Endothelial cell (in vitro differentiated cells): ENCODE measurements at places on chromosomes 6 and 20.

- no peak overlapping the region for H3K4me3 ChIP-seq
- H3K27me3 ChIP-seq: no peaks in the 10 kb centered on the region
- no peak for DNase-seq
- no peak overlapping the region for H3K27ac ChIP-seq
Observed at GRCh38 chr20:55252521-55252920, 752.8 kb downstream of the CBLN4 start.

DNA sequence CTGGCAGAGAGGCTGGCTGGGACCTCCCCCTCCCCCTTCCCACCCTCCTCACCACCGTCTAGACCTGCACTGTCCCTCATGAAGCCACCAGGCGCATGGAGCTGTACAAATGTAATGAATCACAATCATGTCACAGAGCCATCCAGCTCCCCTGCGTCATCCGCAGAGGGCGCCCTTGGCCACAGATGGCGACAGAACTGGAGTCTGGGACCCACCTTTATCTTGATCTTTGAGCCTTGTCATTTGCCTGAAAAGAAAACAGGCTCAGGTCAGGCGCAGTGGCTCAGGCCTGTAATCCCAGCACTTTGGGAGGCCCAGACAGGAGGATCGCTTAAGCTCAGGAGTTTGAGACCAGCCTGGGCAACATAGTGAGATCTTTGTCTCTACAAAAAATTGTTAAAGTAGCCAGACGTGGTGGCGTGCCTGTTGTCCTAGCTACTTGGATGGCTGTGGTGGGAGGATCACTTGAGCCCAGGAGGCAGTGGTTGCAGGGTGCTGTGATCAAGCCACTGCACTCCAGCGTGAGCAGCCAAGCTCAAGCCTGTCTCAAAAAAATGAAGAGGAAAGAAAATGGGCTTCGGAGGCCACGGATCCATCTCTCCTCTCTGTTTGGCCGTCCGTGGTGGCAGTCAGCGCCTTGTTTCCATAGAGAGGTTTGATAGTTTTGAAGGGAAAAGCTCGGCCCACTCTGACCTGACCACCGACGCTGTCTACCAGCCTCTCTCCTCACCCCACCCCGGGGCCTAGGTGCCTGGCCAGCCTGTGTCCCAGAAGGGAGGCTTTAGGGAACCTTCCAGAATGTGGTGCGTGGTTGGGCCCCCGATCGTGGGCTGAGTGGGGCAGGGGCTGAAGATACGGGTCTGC lies 6.2 kb downstream of the COL9A3 start:
- peaks cover 6% of the 10 kb centered on the region for H3K27me3 ChIP-seq
- H3K4me3 ChIP-seq: no peak overlapping the region
- DNase-seq: peak; percentile 53
- no peaks in the 10 kb centered on the region for H3K36me3 ChIP-seq
- H3K4me1 ChIP-seq: no peaks in the 10 kb centered on the region
- no peak overlapping the region for H3K27ac ChIP-seq

GRCh38 chr20:51412333-51412871 lies 130.1 kb downstream of the NFATC2 start:
- H3K36me3 ChIP-seq: no peaks in the 10 kb centered on the region
- H3K4me3 ChIP-seq: no peak overlapping the region
- no peak overlapping the region for H3K27ac ChIP-seq
- peaks cover 29% of the 10 kb centered on the region for H3K4me1 ChIP-seq
- H3K27me3 ChIP-seq: no peaks in the 10 kb centered on the region

- H3K4me3 ChIP-seq: no peak overlapping the region
- H3K27ac ChIP-seq: no peak overlapping the region
- peaks cover 22% of the 10 kb centered on the region for H3K36me3 ChIP-seq
- DNase-seq: no peak
Observed at GRCh38 chr20:61976644-61977418, 88.8 kb downstream of the TAF4 start.

- H3K36me3 ChIP-seq: no peaks in the 10 kb centered on the region
- H3K4me1 ChIP-seq: no peaks in the 10 kb centered on the region
- DNase-seq: no peak
- no peak overlapping the region for H3K4me3 ChIP-seq
- H3K27me3 ChIP-seq: peaks cover 2% of the 10 kb centered on the region
Observed at GRCh38 chr6:151963001-151963400, 155.5 kb downstream of the ESR1 start.

DNA sequence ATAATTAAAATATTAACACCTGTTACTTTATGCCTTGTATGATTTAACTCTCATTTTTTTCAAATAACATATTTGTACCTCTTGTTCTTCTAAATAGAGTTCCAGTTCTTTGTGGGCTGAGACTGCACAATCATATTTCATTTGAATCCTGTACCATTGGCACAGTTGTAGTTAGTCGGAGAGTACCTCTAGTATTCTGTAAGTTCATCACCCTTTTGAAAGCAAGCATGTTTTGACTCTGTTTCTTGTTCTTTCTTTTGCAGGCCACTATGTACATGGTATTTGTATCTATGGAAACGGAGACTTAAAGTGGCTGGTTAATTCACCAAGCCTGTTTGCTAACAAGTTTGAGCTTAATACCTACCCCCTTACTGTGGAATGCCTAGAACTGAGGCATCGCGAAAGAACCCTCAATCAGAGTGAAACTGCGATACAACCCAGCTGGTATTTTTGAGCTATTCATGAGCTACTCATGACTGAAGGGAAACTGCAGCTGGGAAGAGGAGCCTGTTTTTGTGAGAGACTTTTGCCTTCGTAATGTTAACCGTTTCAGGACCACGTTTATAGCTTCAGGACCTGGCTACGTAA lies 68.2 kb downstream of the C6orf52 start:
- no peak overlapping the region for H3K4me3 ChIP-seq
- H3K27ac ChIP-seq: no peak overlapping the region
- peaks cover 18% of the 10 kb centered on the region for H3K4me1 ChIP-seq
- peaks cover 61% of the 10 kb centered on the region for H3K36me3 ChIP-seq
- no peak for DNase-seq

- no peak overlapping the region for H3K4me3 ChIP-seq
- H3K4me1 ChIP-seq: peaks cover 1% of the 10 kb centered on the region
- H3K36me3 ChIP-seq: no peaks in the 10 kb centered on the region
- H3K27ac ChIP-seq: no peak overlapping the region
- no peaks in the 10 kb centered on the region for H3K27me3 ChIP-seq
- DNase-seq: no peak
Observed at GRCh38 chr6:90468859-90469258, 118.0 kb downstream of the MAP3K7 start.

- H3K36me3 ChIP-seq: no peaks in the 10 kb centered on the region
- H3K4me1 ChIP-seq: peaks cover 19% of the 10 kb centered on the region
- no peak overlapping the region for H3K27ac ChIP-seq
Observed at GRCh38 chr20:39268981-39269461, 306.9 kb downstream of the DHX35 start.

DNA sequence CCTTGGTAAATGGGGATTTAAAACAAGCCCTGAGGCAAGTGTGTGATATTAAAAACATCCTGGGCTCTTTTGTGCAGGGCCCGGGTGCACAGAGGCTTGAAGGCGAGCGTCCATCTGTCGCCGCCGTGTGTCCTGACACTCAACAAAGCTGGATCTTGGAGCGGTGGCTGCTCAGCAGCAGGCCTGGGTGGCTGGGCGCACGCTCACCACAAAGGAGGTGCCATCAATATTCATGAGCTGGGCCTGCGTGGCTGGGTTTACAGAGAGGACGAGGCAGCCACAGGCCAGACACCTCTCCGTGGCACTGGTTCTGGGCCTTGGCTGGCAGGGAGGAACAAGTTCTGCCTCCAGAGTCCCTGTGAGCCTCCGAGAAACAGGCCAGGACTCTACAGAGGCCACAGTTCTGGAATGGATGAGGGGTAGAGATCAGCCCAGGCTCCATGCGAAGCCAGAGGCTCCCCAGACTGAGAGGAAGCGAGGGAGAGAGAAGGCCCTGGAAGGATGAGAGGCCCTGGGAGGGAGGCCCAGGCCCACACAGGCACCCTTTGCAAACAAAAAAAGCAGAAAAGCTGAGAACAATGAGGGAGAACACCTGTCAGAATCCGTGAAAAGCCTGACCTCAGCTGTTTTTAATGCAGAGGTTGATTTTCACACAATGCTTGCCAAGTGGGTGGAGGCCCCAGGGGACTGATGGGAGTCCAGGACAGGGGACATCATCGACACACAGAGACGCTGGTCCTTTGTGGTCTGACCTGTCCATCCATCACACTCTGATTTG lies 21.9 kb downstream of the BHLHE23 start:
- H3K36me3 ChIP-seq: peaks cover 4% of the 10 kb centered on the region
- no peak overlapping the region for H3K27ac ChIP-seq
- H3K4me1 ChIP-seq: no peaks in the 10 kb centered on the region

GRCh38 chr20:34553366-34553867 lies 5.1 kb upstream of the MAP1LC3A start:
- H3K36me3 ChIP-seq: no peaks in the 10 kb centered on the region
- peaks cover 5% of the 10 kb centered on the region for H3K4me1 ChIP-seq
- no peak overlapping the region for H3K27ac ChIP-seq
- H3K4me3 ChIP-seq: no peak overlapping the region
- peaks cover 6% of the 10 kb centered on the region for H3K27me3 ChIP-seq
- DNase-seq: no peak

GRCh38 chr20:12156252-12156651 lies 238.6 kb downstream of the BTBD3 start:
- no peaks in the 10 kb centered on the region for H3K36me3 ChIP-seq
- DNase-seq: no peak
- no peaks in the 10 kb centered on the region for H3K4me1 ChIP-seq
- H3K4me3 ChIP-seq: no peak overlapping the region
- H3K27me3 ChIP-seq: peaks cover 2% of the 10 kb centered on the region

- peak overlapping the region; percentile 6 for H3K27ac ChIP-seq
- H3K4me1 ChIP-seq: peaks cover 40% of the 10 kb centered on the region
- no peaks in the 10 kb centered on the region for H3K36me3 ChIP-seq
- no peak overlapping the region for H3K4me3 ChIP-seq
Observed at GRCh38 chr6:38137608-38138265, 318.2 kb downstream of the ZFAND3 start.

GRCh38 chr6:122803171-122803661 lies 14.2 kb downstream of the SMPDL3A start:
- peaks cover 9% of the 10 kb centered on the region for H3K4me1 ChIP-seq
- H3K4me3 ChIP-seq: no peak overlapping the region
- H3K27ac ChIP-seq: no peak overlapping the region
- H3K27me3 ChIP-seq: no peaks in the 10 kb centered on the region
- DNase-seq: no peak

DNA sequence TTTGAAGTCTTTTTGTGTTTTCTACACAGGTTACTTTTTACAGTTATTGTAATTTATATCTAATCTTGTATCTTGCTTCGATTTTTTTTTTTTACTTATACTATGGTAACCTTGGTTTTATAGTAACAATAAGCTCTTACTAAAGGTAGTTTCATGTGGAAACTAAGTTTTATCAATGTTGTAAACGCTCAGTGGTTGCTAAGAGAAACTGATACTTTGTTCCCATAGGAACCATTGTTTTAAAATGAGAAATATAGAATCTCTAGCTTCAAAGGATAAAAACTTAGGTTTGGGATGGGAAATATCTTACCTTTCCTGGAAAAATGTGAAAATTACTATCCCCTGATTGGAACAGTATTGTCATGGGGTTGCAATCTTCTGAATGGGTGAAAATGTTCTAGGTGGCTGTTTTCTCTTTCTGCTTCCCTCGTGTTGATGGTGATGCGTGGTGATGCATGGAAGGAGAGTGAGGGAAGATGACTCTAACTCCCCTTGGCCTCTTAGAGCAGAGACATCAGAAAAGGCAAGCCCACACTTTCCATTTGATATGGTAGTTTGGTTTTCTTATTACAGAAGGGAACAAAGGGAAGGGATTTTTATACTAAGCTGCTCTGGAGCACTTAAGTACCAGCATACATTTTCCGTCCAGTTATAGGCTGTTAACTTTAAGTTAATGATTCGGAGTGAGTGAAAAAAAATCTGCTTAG lies 23.5 kb upstream of the BACH2 start:
- no peaks in the 10 kb centered on the region for H3K27me3 ChIP-seq
- H3K4me1 ChIP-seq: no peaks in the 10 kb centered on the region
- no peak overlapping the region for H3K4me3 ChIP-seq
- no peak overlapping the region for H3K27ac ChIP-seq
- H3K36me3 ChIP-seq: no peaks in the 10 kb centered on the region

DNA sequence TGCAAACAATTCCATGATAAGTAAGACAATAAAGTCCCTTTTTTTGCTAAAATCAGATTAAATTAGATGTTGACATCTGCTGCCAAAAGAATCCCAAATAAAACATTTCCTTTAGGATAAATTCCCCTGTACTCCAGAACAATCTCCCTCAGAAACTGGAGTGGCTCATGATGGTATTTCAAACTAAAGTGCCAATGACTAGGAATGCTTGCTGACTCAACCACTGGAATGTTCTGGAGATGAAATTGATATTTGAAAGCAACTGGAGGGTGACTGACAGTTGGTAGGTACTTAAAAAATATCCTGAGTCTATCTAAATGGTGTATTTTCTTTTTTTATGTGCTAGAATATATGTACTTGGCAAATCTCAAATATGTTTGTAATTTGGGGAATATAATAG lies 350.1 kb upstream of the TSHZ2 start:
- no peaks in the 10 kb centered on the region for H3K36me3 ChIP-seq
- no peaks in the 10 kb centered on the region for H3K27me3 ChIP-seq
- no peak overlapping the region for H3K4me3 ChIP-seq
- H3K27ac ChIP-seq: no peak overlapping the region
- no peak for DNase-seq

GRCh38 chr6:1385129-1386037 lies 4.0 kb upstream of the FOXF2 start:
- H3K4me3 ChIP-seq: no peak overlapping the region
- no peak overlapping the region for H3K27ac ChIP-seq
- peaks cover 40% of the 10 kb centered on the region for H3K27me3 ChIP-seq
- H3K4me1 ChIP-seq: peaks cover 22% of the 10 kb centered on the region

DNA sequence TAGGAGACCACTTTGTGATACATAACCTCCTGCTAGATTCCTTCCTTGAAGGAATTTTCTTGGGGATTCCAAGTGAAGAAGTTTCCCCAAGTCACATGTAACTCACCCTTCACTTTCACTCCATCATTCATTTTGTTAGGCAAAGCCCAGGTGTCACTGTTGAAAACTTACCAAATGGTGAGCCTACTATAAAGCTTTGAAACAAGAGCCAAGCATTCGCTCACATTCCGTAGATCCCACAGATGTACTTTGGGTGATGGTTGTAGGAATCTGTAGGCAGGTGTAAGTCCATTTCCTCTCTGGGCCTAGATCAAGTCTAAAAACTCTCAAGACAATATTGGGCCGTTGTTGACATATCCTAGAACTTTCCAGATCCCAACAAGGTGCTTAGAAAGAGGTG lies 74.1 kb downstream of the PRDM1 start:
- no peak overlapping the region for H3K4me3 ChIP-seq
- peaks cover 23% of the 10 kb centered on the region for H3K4me1 ChIP-seq
- DNase-seq: no peak
- H3K27ac ChIP-seq: no peak overlapping the region
- peaks cover 11% of the 10 kb centered on the region for H3K27me3 ChIP-seq
- no peaks in the 10 kb centered on the region for H3K36me3 ChIP-seq

DNA sequence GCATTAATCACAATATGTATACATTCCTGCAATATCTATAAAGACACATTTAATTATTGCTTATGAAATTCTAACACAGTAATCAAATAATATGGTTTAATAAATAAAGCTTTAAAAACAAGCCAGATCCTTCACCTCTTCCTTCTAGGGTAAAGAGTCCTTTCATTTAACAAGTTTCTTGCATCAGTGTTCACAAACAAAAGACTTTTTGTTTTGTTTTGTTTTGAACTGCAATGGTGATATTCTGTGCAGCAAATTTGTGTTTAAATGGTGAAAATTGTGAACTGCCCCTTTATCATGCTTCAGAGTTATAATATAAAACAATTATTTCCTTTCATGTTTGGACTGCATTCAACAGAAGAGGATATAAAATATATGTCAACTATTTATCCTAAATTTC lies 177.3 kb downstream of the EPHA7 start:
- no peak overlapping the region for H3K27ac ChIP-seq
- no peak for DNase-seq
- H3K4me3 ChIP-seq: no peak overlapping the region
- H3K36me3 ChIP-seq: no peaks in the 10 kb centered on the region
- no peaks in the 10 kb centered on the region for H3K27me3 ChIP-seq
